ENCODE measurements at places on chromosomes 5 and 9.

DNA sequence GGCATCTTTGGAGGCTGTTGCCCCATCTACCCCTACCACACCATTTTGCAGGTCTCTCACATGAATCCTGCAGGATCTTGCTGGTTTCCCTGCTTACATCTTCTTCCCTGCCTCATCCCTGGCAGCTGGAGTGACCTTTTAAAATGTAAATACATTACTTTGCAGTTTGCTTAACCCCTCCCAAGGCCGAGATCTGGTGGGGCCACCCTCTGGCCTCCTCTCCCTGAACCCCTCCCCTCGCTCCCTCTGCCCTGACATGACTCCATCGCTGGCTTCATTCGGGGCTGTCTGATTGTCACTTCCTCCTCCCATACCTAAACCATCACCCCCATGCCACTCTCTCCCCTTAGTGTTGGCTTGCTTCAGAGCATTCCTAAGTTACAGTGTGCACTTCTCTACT, 12.6 kb upstream of the PALM2AKAP2 start:
- DNase-seq = no peak

DNA sequence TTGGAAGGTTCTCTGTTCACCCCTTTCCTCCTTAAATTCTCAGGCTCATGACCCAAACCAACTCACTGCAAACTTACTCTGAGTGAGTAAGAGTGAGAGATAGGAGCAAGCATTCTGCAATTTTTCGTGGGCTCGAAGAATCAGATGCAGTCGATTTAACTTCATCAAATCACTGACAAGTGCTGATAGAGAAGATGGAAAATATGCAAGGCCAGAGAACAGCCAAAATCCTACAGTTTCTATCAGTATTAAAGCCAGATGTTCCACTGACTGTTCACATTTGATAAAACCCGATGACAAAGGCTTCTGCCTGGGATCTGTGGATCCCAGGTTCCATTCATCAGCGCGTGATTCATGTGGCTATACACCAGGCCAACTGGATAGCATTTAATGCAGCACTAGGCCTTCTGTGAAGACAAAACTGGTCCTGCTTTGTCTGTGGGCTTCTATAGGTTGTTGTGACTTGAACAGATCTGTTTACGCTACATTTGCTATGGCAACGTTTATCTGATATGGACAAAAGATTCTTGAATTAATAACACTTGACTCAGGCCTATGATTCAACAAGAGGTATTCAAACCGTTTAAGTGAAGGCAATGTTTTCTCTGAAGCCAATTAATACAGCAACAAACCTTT, 251.2 kb downstream of the NFIB start:
- no peak for DNase-seq

GRCh38 chr5:97499605-97500004, 316.6 kb upstream of the RIOK2 start:
- DNase-seq = no peak

DNA sequence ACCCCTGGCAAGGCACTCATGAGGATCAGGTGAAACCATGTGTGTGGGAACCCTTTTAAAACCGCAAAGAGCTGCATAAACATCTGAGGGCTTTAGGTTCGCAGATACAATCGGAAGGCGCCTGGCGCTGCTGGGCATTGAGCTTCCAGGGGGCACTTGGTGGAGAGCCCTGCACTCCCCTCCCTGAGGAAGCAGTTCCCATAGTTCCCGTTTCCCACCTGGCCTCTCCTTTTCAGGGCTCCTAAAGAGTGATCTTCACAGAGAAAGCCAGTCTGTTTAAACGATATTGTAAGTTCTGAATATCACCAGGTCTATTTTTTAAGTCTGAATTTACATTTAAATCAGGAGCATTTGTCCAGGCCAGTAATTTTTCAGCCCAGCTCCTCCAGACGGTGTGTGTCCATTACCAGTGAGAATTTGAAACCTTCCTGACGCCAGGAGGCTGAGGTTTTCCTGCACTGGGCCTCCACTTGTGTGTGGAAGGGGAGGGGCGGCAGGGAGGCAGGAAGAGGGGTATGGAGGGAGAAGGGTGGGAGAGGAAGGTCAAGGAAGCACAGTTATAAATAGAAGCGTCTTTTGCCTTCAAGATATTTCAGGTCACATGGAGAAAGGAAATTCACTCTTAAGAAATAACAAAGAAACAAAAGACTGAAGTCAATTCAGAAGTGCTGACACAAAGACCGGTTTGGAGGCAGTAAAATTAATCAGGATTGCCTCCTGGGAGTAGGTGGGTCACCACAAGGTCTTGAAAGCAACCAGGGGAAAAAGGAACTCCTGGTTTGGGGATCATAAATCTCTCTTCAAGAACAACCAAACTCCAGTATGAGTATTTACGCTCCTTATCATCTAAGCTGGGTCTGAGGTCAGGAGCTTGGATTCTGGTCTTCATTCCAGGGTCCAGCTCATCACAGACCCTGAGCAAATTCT, 14.3 kb upstream of the MGAT1 start:
- DNase-seq = no peak

DNA sequence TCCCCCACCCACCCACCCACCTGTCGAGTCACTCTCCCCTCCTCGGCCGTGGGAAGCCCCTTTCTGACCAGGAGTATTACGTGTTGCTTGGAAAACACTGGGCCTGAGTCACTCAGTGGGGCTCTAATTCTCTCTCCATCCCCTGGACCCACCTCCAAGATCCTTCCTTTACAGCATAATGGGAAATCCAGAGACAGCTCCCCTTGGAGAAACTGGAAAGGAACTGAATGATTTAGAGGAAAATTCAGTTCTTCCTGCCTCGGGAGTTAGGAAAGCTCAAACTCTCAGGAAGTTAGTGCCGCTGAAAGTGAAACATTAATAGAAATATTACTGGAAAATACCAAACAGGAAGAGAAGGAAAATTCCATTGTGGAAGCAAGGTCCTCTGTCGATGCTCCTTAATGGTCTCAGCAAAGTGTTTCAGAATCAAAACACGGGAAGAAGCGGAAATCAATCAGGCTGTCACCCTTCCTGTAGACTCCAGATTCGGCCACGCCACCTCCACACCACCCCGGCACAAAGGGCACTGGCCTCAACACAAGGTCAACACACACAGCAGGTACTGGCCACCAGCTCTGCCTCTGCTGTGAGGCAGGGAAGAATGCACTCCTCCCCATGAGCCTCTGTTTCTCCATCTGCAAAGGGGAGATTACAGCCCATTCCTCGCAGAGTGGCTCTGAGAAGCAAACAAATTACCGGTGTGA, 9.6 kb downstream of the SHB start:
- no peak for DNase-seq

GRCh38 chr5:157025093-157025698, 33.7 kb downstream of the HAVCR1 start:
- DNase-seq = peak; percentile 83

DNA sequence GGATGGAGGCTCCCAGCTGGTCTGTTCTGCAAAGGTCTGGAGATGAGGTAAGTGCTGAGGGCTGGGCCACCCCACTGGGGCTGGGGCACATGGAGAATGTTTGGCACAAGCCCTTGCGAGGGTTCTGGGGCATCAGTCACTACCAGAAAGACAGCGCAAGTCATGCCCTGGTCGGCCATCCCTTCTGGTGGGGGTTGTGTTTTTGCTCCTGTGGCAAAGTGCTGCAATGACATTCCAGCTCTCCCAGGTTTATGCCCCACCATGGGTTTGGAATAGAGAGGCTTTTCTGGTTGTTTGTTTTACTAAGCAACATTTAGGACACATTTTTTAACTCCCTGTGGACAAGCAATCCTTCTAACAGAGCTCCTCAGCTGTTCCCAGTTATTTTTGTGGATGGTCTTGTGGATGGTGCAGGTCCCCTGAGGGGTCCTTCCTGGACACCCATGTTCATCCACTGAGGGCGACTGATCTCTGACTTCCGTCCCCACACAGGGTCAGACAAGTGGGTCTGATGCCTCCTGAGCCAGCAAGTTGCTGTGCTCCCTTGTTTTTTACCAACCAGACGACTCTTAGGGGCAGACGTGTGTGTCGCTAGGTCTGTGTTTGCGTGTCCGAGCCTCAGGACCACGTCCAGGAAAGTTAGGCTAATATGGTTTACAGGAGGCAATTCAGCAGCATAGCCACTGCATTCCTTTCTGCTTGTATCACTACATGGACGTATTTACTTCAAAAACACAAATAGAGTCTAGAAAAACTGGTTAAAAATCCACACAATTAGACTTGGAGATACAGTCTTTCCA, 64.9 kb upstream of the ECM2 start:
- DNase-seq = no peak

GRCh38 chr5:171790408-171790807, 4.8 kb downstream of the SMIM23 start:
- no peak for DNase-seq

DNA sequence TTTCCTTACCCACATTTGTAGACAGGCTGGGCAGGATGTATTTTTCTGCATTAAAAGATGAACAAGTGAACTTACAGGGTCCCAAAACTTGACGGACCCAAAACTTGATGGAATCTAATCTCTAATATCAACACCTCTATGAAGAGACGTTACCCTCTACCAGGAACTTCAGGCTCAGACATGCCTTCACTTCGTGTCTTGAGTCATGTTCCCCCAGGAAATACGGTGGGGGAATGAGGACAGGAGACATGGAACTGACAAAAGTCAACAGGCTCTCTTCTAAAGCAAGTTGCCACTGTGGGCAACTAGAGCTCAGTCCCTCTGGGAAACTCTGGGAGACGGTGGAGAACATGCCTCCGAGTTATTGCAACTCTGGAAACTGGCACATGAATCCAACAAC, 196.1 kb downstream of the PAPPA start:
- DNase-seq = no peak

GRCh38 chr5:99019812-99020697, 91.2 kb upstream of the CHD1 start:
- no peak for DNase-seq

DNA sequence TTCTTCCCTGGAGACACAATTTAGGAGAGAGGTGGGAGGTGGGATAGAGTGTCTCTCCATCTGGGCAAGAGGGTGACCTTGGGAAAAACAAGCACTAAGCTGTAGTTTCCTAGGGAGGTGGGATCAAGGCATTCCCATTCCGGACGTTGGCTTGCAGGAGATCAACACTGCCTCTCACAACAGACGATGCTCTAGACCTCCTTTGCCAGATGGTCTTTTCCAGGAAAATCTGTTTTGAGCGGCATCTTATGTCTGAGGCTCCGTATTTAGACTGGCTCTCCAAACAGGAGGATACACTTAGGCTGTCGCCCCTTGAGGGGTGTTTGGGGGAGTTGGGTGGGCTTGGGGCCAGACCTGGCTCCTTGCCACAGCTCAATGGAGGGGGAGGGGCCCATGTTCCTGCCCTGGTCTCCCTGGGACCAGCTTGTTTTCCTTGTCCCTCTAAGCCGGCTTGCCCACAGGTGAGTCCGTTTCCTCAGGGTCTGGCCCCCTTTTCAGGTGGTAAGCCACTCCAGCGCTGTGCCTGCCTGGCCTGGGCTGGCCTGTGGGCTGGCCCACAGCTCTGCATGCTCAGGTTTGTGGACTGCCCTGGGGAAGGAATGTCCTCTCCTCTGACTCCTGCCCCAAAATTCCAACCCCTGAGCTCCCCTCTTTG, 2.4 kb downstream of the PSD2 start:
- no peak for DNase-seq

DNA sequence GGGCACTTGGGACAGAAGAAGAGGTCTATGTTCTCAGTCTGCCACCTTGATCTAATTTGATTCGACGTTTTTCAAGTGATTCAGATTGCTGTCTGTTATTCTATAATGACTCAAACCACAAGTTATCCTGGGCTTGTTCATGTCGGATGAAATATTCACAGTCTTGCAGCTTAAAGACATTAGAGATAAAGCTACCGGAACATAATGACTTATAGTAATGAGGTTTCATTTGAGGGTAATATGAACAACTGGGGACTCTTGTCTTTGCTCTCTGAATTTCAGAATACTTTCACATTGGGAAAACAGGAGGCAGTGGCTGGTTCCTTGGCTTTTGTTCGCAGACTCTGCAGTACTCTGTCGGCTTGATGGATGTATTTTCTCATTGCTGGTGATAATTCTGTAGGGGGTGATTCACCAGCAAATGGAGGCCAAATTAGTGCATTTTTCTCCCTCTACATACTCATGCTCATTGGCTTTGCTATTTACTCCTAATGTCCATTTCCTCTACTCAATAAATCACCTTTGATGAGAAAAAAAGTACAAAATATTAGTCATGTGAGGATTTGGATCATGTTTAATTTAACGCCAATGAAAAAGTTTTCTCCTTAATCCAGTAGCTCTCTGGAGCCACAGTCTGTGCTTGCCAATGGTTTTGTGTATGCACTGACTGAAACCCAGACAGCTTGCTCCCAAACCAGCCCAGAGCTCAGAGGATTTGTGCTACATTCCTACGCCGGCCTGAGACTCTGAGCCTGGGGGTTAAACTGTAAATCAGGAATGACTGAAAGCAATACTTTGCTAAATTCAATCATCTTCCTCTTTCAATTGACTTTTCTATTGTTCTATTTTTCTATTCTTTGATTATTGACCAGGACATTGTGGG, 154.7 kb upstream of the ANKH start:
- DNase-seq = no peak

DNA sequence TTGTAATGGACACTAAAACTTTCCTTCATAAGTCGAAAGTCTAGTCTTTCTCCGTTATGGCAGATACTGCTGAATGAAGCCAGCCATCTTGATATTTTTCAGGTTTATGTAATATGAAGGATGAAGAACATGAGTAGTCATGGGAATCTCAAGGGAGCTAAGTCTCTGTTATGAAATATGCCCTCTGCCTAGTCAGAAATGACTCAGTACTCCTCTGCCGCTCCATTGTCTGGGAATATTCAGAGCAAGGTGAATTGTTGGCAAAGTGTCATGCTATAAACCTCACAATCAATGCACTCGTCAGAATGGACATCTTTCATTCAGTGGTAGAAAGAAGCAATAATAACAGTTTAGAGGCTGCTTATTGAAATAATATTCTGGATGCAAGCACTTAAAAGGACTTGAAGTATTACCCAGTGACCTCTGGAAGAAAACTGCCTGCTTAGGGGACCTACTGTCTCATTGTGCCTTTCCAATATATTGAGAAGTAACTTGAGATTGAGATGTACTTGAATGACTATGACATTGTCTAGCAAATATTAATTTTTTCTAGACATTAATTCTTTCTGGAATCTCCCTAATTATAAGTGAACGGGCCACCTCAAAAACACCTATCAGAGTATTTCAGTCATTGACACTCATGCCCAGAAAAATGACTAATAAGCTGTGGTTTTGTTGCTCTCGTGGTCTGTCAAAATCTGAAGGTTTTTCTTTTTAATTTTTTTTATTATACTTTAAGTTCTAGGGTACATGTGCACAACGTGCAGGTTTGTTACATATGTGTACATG, 1011.5 kb upstream of the ACO1 start:
- no peak for DNase-seq

GRCh38 chr5:37519807-37520206, 140.7 kb downstream of the WDR70 start:
- no peak for DNase-seq

DNA sequence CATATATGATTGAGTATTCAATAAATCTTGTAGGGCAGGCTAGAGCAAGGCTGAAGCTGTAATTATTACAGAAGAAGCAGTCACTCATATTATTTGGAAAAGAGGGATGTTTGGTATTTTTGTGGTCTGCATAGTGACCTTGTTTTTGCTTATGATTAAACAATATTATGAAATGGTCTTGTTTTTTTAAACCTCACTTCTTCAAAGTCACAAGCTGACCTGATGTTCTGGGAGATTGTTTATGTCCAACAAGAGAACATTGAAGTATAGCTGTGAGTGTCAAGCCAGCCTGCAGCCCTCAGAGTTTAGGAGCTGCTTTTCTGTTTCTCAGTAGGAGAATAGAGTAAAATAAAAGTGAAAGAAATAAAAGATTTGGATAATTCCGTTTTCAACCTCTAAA, 342.2 kb downstream of the LRRC70 start:
- DNase-seq = no peak

- peak; percentile 45 for DNase-seq
Observed at GRCh38 chr5:81209869-81210493, 23.1 kb upstream of the CKMT2 start.

All from activated T-cell treated with anti-CD3 and anti-CD28 coated beads, Interleukin-2, amount 50 U/mL, for 48 hours (primary cell).